Stimulated activated CD8-positive, alpha-beta memory T cell treated with anti-CD3 and anti-CD28 coated beads, Interleukin-15, amount 100 ng/mL, for 24 hours (primary cell): ENCODE measurements at places on chromosomes 4 and X.

DNA sequence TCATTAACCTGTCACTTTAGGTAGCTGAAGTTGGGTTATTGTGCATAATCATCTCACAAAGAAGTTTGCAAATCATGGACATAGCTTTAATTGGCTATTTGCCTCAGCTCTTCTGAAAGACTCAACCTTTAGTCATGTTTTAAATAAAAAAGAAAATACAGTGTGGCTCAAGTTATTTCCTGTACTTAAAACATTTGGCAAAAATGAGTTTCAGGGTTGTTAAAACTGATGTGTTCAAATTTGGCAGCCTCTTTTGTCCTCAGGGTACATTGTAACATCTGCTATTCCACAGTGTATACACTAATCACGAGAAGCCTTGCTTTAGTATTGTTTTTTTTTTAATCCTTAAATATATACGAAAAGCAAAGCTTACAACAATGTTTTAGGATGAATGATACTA is 31.5 kb upstream of the HPGD start:
- DNase-seq, result no peak

DNA sequence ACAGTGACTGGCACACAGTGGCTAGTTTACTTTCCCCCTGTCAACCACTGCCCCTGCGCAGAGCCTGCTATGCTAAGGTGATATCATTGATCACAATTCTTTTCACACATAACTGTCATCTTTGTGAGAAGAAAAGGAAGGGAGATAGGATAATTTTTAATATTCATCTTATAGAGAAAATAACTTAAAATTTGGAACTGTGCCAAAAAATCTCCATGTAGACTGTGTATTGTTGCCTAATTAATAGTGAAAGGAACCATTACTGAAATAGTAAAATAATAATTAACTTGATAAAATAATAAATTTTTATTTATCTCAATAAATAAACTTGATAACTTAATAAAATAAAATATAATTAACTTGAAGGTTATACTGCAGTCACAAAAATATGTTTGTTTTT is 1069.4 kb downstream of the C4orf33 start:
- DNase-seq, result no peak

- no peak for DNase-seq
Observed at GRCh38 chrX:17021851-17022604, 75.6 kb downstream of the REPS2 start.

DNA sequence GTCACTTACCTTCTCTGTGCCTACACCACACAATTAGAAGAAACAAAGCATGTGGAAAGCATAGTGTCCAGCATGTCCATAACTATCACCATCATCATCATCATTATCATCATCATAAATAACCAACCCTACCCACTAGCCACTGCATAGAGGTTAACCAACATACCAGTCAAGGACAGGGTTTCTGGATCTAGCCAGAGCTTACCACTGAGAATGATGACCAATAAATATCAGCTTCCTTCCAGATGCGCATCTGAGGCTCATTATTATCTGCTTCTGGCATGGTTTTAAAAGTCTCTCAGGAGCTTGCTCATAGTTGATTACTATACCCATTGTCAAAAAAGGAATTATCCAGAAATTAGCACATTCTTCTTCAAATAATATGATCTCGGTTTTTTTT is 25.5 kb upstream of the MYOZ2 start:
- DNase-seq, result no peak

DNA sequence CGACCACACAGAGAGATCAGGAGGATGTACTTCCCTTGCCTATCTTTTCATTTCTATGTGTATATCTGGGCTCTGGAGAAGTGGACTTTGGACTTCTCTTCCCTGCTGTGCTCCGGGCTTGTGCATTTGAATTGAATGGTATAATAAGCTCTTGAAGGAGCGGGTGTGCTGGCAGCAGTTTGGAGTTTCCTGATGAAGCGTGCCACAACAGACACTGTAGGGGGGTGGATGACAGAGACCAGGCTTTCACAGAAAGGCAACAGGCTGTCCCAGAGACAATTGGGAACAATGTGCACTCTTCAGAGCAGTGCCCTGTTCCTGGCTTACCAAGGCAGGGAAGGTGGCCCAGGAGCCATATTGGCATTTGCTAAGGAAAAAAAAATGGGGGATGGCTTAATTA is 170.1 kb downstream of the FRMPD4 start:
- DNase-seq, result no peak

- no peak for DNase-seq
Observed at GRCh38 chr4:103567591-103567990, 152.2 kb downstream of the TACR3 start.

- no peak for DNase-seq
Observed at GRCh38 chr4:152734015-152734698, 45.4 kb downstream of the TIGD4 start.

GRCh38 chrX:16712548-16713155 is at the start of gene CTPS2:
CTPS2 (minus strand) TSS chrX:16712669; CDS start chrX:16702902, 9,767 bp downstream.
- no peak for DNase-seq
